NCI-H1048 (cell line): ENCODE measurements at places on chromosomes 6 and 20.

- DNase-seq: no peak
These were observed 32.5 kb downstream of the HLA-DPB1 start for GRCh38 chr6:33108307-33108706.

GRCh38 chr6:149806127-149806526 lies 56.6 kb downstream of the PCMT1 start:
- DNase-seq: no peak

DNA sequence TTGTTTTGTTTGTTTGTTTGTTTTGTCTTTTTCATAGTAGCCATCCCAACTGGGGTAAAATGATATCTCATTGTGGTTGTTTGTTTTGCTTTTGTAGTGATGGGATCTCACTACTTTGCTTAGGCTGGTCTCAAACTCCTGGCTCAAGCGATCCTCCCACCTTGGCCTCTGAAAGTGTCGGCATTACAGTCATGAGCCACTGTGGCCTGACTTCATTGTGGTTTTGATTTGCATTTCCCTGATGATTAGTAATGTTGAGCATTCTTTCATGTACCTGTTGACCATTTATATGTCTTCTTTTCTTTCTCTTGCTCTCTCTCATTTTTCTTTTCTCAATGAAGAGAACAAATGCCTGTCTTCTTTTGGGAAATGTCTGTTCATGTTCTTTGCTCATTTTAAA lies 30.8 kb upstream of the HLA-DOA start:
- no peak for DNase-seq

GRCh38 chr6:43724914-43725642 lies 37.5 kb upstream of the MRPS18A start:
- DNase-seq: peak; percentile 70
